AG10803 (cell line): ENCODE measurements at places on chromosomes 16 and 17.

DNA sequence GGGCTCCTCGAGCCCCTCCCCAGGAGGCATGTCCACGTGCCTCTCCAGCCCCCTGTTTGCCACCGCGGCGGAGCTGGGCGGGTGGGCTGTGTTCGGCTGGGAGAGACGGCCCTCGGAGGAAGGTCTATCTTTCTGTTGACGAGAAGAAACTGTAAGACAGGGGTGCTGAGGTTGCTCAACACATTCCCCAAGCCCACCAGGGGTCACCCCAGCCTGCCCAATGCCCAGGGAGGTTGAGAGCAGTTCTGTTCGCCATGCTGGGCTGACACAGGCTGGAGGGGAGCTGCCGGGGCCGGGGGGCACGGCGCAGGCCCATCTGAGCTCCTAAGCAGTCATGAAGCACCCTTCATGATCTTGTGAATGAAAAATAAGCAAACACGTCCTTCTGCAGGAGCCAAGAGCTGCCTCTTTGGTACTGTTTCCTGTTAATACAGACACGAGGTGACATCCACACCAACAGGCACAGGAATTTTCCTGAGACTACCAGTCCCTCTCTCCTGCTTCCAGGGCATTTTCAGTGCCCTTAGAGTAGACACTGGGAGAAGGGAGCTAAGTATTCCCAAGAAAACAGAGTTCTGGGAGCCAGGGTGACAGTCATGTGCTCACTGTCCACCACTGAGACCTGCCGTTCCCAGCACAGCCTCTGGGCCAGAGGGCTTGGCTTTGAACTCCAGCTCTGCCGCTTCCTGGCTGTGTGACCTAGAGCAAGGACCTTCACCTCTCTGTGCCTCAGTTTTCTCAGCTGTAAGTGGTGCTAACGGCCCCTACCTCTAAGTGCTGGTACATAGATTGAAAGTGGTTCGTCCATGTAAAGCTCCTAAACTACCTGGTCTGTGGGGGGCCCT is 9.2 kb downstream of the UBALD2 start:
- DNase-seq: no peak

DNA sequence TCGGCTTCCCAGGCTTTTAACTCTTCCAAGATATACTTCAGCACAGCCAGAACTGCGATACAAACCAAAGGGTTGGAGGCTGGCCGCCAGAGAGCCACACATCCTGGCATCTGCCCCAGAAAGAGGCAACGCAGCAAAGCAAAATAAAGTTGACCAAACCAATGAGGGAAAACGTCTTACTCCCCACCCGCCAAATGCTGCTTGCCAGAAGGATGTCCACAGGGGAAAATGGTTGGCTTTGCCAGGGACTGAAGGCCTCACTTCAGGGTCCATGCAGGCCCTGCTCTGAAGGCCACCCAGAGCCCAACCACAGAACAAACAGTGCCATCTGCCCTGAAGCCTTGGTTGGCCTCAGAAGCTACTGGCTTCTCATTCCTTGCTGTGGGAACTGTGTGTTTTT is 15.0 kb downstream of the CACNG1 start:
- no peak for DNase-seq

DNA sequence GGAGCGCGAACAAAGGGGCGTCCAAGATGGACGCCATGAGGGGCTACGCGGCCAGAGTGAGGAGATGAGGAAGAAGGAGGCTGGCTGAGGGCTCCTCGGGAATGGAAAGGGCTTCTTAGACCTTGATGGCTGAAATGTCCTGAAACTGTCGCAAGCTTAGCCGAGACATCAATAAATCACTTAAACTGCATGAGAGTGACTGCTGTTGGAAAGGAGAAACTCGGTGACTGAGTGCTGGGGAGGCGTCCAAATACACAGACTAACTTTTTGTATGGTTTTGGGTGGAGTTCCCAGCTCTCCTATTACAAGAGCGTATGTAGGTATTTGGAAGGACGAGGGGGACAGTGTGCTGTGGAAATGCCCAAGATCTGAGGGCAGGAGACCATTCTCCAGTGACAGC is 1.4 kb upstream of the GEMIN4 start:
- DNase-seq: no peak

DNA sequence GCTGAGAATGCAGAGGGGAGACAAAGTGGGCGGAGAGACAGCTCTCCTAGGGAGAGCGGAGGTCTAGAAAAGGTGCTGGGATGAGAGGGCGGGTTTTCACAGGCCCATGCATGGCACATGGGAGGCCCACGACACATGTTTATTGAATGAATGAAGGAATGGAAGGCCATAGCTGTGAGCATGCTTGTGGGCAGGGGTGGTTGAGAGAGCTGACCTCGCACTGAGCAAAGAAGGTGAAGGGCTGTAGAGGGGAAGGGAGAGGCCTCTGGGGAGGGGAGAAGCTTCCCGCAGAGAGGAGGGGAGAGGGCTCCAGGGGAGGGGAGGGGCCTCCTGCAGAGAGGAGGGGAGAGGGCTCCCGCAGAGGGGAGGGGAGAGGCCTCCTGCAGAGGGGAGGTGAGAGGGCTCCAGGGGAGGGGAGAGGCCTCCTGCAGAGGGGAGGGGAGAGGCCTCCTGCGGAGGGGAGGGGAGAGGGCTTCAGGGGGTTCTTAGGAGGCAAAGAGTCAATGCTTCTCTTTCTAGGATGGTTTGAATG is 27.3 kb downstream of the SDK2 start:
- DNase-seq: no peak

DNA sequence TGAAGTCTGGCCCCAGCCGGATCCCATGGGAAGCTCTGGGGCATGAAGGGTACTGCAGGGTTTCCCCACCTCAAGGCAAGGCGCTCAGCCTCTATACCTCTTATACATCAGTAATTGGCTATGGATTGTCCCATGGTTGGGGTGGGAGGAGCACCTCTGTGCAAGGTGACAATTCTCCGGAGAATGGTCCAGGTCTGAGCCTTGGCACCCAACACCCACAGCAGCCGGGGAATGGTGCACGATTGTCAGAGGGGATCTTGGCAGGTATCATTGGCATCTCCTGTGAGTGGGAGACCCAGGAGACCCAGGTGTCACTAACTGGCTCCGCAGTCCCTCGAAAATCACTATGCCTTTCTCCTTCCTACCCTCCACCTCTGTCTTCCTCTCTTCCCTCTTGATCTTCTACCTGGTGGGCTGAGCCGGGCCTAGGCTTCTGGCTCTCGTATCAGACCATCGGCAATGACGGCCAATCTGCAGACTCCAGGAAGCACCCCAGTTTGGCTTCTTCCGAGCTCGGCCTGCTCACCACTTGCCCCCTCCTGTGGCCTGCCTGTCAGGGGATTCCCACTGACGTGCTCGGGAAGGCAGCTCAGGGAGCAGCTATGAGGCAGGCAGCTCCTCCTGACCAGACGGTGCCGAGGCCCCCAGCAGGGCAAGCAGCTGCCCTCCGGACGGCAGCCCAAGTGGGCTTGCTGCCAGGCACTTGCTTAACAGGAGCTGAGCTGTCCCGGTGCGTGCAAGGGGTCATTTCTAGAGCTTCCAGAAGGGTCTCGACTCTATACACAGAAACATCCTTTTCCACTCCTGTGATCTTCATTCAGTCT is 10.0 kb upstream of the CALB2 start:
- DNase-seq: no peak

- no peak for DNase-seq
These were observed 93.6 kb upstream of the CIBAR2 start for GRCh38 chr16:85205747-85206471.

DNA sequence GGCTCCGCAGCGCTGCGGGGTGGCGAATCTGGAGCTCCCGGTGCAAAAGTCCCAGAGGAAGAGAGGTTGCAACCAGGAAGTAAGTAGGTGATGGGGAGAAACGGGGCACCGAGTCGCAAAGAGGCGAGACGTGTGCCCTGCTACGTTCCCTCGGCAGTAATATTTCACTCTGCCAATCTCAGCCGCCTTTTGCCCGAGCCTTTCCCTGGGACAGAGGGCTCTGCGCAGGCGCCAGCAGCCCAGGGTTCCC is at the start of gene NR1D1:
Gene NR1D1, minus strand, starts transcription at position 171 of the 250 bp plus-strand sequence. CDS start 495 bp downstream, outside the sequence.
- DNase-seq: no peak

DNA sequence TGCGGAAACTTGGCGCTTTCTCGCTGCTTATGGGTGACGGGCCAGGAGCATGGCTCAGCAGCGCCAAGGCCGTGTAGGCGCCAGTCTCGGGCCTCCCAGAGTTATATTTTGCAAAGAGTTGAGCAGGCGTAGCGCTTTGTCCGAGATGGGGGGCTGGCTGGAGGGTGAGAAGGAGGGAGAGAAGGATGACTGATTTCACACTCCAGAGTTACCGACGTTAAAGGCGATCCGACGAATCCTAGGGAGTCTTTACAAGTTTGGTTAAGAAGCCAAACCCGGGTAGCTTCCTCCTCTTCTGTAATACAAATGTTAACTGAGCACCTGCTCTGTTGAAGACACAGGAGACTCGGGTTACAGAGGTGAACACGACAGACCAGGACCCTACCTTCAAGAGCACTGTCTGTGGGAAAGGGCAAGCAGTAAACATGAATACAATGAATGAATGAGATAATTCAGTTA is 782 bp downstream of the POLR2A start:
- DNase-seq: no peak
